ENCODE measurements at places on chromosomes 16 and 17.

- no peak for DNase-seq
Observed at GRCh38 chr17:41480136-41480535, 815 bp downstream of the KRT35 start.

DNA sequence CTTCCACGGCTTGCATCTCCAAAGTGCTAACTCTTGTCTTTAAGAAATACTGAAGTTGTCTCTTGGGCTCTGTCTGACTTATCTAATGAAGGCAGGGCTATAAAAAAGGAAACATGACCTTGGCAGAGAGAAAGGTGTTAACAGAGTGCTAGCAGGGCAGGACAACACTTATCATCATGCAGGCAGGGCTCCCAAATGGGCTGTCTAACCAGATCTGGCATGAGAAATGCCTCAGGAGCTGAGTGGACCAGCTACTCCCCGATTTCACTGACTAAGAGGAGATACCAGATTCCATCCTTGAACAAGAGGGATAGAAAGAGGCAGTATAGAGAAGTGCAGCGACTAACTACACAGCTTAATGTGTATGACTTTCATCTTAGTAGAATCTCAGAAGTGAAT lies 32.6 kb downstream of the PMP22 start:
- DNase-seq: no peak

DNA sequence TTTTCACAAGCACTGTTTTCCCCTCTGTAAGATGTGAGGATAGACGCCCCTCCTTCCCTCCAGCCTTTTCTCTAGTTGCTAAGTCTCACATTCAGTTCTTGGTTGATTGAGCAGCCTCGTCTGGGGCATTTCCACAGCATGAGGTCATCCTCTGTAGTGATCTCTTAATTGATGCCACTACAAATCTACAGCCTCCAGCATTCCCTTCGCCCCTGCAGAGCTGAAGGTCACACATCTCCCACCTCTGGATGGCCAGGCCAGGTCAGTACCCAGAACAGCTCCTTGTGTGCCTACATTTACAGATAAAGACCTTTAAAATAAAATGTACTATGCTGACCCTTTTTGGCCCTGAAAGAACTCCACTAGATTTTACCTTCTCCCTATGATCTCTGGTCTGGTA lies 32.5 kb upstream of the CDH11 start:
- no peak for DNase-seq

GRCh38 chr17:7586673-7587419 lies 3.0 kb downstream of the SOX15 start:
- DNase-seq: no peak

DNA sequence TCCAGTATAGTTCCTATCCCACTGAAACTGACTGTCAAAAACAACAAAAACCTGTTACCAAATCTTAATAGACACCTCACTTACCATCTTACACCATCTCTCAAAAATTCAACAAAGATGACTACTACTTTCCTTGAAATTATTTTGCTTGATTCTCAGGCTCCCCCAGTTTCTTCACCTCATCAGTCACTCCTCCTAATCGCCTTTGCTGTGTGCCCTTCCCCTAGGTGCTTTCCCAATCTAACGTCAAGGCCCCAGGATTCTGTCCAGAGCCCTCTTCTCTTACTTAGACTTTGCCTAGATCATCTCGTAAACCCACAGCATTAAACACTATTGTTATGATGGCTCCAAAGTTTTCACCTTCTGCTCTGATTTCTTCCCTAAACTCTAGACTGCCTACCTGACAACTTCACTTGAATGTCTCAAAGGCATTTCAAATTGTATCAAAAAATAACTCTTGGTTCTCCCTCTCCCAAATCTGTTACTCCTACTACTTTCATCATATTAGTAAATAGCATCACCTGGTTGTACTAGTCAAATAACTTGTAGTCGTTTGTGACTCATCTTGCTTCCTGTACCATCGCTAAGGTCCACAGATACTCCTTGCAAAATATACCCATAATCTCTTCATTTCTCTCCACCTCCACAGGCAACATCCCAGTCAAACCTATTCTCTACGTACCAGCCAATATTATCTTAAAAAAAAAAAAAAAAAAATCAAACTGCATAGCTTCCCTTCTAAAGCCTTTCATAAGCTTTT lies 18.0 kb downstream of the C16orf87 start:
- DNase-seq: no peak

- no peak for DNase-seq
Observed at GRCh38 chr16:89168381-89169189, 3.0 kb upstream of the CDH15 start.

DNA sequence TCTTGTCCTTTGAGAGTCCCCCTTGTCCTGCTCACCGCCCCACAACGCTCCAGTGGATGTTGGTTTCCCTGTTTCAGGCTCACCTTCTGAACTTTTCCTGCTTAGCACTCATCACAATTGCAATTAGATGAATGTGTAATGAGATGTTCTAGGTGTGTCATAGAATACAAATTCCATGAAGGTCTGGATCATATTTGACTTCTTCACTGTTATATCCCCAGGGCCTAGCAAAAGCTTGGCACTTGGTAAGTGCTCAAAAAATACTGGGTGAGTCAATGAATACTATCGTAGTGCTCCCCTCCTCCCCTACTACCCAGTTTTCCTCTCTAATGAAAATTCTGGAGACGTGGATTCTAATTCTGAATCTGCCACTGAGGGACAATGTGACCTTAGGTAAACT lies 33.1 kb downstream of the DNAH3 start:
- DNase-seq: no peak

DNA sequence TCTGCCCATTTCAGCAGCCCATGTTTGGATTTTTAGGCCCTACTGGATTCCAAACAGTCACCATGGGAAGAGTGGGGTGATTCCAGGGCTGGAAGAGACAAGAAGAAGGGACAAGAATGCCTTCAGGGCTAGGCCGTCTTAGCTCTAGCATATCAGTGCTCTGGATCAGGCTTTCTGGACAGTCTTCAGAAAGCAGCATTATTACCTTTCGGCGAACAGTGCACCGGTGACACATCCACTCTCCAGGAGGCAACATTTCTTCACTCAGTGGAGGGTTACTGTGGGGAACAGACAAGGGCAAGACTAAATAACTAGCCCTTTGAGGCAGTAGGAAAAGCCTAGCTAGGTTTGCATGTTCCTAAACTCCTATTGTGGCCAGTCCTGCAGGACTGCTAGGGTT lies 23.9 kb upstream of the DHRS13 start:
- no peak for DNase-seq

GRCh38 chr17:29742210-29742513 lies 119.5 kb upstream of the CORO6 start:
- no peak for DNase-seq

DNA sequence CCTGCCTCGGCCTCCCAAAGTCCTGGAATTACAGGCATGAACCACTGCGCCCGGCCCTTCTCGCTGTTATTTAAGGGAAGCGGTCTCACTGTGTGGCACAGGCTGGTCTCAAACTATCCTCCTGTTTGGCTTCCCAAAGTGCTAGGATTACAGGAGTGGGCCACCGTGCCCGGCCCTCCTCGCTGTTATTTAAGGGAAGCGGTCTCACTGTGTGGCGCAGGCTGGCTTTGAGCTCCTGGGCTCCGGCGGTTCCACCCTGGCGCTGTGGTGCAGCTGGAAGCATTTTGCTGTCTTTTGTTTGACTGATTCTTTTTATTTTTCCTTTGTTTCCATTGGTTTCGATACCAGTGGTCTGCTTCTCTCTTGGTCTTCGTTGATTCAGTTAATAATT lies 40.7 kb downstream of the FOXK2 start:
- DNase-seq: no peak

DNA sequence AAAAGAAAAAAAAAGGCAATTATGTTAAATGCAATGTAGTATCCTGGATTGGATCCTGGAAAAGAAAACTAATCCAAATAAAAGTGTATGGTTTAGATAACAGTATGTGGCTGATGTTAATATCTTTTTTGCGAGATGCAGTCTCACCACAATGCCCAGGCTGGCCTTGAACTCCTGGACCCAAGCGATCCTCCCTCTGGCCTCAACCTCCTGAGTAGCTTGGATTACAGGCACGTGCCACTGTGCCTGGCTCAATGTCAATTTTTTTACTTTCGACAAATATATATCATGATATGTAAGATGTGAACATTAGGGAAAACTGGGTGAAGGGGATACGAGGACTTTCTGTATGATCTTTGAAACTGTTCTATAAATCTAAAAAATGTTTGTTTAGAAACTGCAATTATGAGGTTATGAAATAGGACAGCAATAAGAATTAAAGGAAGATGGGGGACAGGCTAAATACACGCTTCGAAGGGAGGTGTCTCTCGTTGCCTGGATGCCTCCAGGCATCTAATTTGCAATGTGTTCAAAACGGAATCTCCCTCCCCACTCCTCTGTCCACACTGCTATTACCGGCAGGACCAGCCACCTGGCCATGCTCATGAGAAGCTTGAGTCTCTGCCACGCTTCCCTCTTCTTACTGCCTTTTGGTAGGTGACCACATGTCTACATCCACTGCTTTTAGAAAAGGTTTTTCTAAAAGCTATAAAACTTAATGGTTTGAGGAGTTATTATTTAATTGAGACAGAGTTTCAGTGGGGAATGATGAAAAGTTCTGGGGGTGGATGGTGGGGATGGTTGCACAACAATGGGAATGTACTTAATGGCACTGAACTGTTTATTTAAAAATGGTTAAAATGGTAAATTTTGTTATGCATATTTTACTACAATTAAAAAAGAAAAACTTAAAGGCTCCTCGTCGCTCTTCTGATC lies 15.2 kb downstream of the UBE2O start:
- DNase-seq: no peak

DNA sequence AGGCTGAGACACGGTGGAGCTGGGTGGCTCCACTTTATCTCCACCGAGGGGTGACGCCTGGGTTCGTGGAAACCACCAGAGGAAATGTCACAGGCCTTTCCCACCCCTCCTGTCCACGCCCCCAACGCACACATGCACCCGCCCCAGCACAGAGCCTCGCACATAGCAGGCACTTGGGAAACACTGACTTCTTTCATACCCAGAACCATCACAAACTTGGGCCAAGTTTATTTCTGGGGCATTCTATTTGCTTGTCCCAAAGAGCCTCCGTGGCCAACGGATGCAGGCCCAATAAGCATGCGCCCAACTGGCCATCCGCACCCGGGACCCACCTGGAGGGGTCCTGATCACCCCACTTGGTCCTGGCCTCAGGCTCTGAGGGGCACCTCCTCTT lies 3.3 kb downstream of the BCAR1 start:
- DNase-seq: no peak

GRCh38 chr16:82655072-82655714 lies 28.4 kb downstream of the CDH13 start:
- DNase-seq: no peak

- no peak for DNase-seq
Observed at GRCh38 chr16:88405216-88406060, 22.7 kb downstream of the ZNF469 start.

GRCh38 chr17:49378311-49378710 lies 16.3 kb upstream of the ZNF652 start:
- DNase-seq: no peak

DNA sequence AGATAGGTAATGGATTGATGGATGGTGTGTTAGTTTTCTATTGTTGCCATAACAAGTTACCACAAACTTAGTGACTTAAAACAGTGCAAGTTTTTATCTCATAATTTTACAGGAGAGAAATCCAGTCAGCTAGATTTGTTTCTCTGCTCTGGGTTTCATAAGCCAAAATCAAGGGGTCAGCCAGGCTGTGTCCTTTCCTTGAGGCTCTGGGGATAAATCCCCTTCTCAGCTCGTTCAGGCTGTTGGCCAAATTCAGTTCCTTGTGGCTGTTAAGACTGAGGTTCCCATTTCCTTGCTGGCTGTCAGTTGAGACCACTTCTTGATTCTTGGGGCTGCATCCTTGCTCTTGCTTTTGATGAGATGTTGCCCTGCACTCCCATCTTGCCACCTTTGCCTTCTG lies 204.9 kb upstream of the CDH13 start:
- DNase-seq: no peak

DNA sequence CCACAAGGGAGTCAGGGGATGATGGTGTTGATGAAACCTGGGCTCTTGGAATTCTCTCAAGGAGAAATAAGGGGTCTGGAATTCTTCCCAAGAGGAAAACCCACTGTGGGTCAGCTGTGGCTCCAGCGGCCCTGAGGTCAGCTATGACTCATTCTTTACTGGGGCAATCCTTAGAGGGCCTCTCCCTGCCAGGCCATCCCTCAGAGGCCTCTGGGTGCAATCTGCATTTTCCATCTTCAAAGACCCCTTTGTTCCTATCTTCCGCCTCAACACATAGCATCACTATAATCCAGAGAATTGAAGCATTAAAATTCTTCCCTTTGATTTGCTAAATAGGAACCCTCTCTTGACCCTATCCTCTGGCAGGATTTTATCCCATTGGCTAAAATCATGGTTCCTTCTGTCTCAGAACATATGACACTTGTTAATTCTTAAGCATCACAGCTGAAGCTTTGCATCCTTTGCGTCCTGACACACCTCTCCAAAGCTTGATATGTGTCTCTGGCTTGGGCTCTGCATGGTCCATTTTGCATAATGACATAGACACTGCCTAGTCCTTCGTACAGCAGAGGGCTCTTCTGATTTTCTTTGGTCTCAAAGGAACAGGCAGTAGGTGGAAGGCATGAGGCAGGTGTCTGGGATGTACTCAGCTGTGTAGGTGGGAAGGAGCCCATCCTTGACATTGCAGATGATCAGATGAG lies 4.4 kb upstream of the KRT37 start:
- DNase-seq: no peak

DNA sequence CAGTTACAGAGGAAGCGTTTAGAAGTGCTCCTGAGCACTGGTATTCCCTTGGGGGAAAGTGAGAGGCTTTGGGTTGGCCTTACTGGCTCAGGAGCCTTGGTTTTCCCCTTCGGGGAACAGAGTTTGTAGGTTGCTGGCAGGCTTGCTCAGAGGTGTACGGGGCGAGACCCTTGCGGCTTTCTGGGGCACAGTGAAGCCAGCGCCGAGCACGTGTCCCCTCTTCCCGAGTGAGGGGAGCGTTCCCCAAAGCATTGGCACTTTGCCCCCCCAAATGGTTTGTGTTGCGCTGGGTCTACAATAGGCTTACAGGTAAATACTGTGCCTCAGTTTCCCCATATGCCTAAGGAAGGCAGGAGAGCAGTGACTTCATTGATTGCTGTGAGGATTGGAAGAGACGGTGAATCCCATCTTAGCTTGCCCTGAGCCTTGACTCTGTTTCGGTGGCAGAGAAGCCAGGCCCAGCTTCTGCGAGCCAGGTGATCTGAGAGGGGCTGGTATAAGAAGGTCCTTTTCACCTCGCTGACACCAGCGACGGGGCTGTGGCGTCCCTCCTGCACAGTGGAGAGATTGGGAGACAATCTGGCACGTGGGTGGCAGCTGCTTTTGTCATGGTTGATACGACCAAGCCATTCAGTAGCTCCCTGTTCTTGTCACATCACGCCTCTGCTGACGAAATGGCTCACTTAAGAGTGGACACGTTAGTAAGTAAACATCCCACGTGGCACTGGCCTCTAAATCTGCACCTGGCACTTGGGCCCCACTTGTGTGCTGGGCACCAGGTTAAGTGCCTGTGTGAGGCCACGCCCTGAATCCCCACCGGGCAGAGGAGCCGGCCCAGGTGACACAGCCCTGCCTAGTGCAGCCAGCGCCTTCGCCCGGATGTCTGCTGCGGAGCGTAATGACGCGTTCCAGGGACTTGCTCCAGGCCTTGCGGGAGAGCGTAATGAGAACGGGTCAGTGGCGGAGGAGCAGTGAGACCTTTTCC lies 55.0 kb downstream of the MEAK7 start:
- DNase-seq: no peak
